ENCODE measurements at places on chromosomes 6 and 20.

GRCh38 chr6:21504790-21505189 lies 88.8 kb upstream of the SOX4 start:
- DNase-seq, result no peak

- no peak for DNase-seq
Measured at GRCh38 chr6:28758046-28758817, 165.6 kb downstream of the TRIM27 start.

- DNase-seq, result no peak
Measured at GRCh38 chr6:158047127-158047518, 65.5 kb downstream of the SYNJ2 start.

DNA sequence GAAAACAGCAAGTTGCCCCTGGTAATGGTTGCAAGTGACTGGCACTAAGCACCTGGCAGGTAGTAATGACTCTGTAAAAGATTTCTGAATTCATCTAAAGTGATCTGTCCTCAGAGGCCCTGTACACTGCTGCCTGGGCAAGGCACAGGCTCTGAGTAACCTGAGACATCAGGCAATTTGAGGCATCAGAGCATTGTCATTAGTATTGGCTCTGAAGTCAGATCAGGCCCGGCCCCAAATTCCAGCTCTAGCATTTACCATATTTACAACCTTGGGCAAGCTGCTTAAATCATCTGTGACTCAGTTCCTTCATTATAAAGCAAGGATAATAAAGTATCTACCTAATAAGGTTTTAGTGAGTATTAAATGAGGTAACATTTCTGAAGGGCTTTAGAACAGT lies 17.3 kb upstream of the TENT5A start:
- DNase-seq, result no peak

GRCh38 chr20:64041040-64041780 lies 5.2 kb downstream of the C20orf204 start:
- DNase-seq, result no peak
